ENCODE measurements at places on chromosomes 1 and 21.

DNA sequence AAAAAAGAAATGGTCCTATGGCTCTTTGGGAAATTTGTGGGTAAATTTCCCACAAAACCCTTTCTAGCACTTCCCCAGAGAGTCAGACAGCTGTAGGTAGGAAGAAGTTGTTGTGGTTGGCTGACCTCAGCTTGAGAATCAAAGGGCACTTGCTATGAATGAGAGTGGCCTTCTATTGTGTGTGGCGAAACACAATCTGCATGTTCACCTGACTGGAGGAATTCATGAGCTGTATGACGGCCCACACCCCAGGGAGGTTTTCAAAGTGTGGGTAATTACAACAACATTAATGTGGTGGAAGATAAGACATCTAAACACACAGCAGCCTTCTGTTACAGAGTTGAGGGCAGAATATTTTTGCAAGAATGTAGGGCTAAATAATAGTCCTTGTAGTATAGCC is 38.8 kb downstream of the NGF start:
- ATAC-seq: no peak

GRCh38 chr1:160164121-160164520 is 12.7 kb downstream of the ATP1A4 start:
- ATAC-seq: no peak

DNA sequence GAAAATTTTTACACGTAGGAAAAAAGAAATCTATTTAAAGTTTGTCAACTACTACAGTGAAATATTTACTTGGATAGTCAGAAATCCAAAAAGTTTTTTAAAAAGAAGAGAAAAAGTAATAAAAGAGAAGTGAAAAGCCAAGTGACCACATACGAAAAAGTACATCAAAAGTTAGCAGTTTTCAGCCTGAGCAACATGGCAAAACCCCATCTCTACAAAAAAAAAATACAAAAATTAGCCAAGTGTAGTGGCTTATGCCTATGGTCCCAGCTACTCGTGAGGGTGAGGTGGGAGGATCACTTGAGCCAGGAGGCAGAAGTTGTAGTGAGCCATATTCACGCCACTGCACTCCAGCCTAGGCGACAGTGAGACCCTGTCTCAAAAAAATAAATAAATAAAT is 5.2 kb upstream of the MR1 start:
- ATAC-seq: no peak

DNA sequence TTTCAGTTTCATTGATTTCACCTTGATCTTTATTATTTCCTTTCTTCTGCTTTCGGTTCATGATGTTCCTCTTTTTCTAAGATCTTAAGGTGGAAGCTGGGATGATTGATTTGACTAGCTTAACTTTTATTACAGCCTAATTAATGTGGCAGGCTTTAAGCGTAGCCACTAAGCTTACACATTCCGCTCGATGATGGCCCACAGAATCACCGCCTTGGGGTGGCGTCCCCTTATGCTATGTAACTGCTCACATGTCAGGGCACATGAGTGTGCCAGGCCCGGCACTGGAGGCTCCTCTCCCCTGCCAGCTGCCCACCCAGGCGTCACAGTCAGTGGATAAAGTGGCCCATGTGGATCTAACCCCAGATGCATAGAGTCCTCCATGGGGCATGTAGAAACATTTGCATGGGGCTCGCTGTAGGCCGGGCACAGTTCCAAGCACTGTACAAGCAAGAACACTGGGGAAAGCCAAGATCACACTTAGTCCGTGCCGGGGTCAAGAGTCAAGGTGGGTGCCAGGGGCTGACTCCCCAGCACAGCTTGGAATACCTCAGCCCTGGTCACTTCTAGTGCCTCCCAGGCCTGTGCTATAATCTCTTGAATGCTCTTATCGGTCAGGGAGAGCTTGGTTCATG is 41.7 kb downstream of the PKNOX1 start:
- ATAC-seq: peak; percentile 47

GRCh38 chr1:154405747-154406571 is 816 bp downstream of the IL6R start:
- peak; percentile 31 for ATAC-seq

GRCh38 chr1:62870148-62870547 is 86.2 kb downstream of the ATG4C start:
- no peak for ATAC-seq

DNA sequence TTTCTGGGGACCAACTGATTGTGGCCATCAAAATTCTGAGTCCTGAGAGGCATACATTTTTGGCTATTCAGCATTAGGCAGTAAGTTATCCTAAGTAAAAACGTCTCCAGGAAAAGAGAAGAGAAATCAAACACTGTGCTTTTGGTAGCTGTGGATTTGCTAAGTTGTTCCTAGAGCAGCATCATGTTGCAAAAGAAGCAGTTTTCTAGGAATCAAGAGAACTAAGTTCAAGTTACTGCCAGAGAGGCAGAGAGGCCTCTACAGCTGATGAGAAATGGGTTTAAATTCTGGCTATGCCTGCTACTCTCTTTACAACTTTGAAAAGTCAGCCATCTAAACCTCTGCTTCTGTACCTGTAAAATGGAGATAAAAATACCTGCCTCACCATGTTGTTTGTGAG is 22.8 kb downstream of the RD3 start:
- ATAC-seq: no peak

- no peak for ATAC-seq
Observed at GRCh38 chr1:93358293-93358692, 12.6 kb downstream of the DR1 start.

DNA sequence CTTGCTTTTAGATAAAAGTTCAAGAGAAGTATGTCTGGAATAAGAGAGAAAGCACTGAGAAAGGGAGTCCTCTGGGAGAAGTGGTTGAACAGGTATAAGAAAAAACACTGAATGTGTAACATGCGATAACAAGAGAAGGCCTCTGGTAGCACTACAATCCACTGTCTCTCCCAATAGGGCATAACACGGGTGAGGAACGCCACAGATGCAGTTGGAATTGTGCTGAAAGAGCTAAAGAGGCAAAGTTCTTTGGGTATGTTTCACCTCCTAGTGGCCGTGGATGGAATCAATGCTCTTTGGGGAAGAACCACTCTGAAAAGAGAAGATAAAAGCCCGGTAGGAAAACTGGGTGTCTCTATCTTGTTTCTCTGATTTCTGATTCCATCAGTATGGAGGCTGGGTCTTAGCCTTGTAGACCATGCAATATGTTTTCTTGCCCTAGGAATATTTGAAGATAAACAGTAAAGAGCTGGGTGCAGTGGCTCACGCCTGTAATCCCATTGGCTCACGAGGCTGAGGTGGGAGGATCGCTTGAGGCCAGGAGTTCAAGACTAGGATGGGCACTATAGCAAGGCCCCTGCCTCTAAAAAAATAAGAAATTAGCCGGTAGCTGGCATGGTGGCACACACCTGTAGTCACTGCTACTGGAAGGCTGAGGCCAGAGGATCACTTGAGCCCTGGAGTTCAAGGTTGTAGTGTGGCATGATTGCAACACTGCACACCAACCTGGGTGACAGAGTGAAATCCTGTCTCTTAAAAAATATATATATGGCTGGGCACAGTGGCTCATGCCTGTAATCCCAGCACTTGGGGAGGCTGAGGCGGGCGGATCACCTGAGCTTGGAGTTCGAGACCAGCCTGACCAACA is 40.4 kb downstream of the DAP3 start:
- no peak for ATAC-seq

DNA sequence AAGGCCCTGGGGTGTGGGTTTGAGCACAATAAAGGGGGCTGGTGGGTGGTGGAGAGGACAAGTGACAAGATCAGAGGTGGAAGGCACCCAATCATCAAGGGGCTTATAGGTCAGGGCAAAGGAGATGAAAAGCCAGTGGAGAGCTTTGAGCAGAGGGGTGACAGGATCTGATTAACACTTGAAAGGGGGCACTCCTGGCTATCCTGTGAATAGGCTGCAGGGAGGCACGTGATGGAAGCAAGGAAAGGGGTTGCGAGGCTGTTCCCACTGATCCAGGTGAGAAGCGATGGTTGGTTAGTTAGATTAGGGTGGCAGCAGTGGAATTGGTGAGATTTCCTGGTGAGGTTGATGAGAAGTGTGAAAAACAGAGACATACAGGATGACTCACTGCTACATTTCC is 80.6 kb downstream of the WLS start:
- ATAC-seq: no peak

GRCh38 chr1:204439621-204440375 is 28.2 kb upstream of the PPP1R15B start:
- no peak for ATAC-seq

DNA sequence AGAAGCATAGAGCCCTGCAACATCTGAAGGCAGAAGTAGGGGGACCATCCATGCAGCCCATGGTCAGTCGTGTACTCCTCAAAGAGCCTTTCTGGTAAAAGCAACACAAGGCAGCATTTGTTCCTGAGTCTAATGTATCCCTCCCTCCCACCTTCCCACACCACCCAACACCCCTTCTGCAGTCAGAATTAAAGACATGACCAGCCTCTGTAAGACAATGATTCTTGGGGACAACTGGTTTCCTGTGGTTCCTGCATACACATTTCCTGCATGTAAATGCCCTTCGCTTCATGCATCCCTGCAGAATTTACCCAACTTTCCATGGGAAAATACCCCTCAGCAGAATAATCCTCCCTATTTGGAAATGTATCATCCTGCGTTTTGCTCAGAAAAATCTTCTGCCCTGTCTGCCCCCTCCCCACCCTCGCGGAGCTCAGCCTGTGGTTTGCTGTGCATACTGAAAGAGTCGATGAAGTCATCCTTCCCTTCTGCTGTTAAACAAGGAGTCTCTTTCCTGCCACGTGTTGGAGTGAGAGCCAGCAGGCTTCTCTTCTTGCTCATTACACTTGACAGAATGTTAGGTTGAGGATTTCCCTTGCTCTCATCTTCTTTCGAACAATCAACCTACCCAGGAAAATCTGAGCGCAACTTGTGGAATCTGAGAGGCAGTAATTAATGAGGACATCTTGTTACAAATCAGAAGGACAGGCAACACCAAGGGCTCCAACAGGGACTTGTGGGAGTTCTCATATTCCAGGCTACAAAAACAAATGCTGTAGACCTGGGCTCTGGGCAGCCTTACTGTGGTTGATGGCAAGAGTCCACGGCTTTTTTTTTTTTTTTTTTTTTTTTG is 4.7 kb downstream of the TNN start:
- ATAC-seq: no peak

GRCh38 chr1:52641307-52641706 is 8.3 kb downstream of the SHISAL2A start:
- peak; percentile 54 for ATAC-seq

GRCh38 chr1:228101614-228101993 is 1.5 kb downstream of the C1orf35 start:
- no peak for ATAC-seq

DNA sequence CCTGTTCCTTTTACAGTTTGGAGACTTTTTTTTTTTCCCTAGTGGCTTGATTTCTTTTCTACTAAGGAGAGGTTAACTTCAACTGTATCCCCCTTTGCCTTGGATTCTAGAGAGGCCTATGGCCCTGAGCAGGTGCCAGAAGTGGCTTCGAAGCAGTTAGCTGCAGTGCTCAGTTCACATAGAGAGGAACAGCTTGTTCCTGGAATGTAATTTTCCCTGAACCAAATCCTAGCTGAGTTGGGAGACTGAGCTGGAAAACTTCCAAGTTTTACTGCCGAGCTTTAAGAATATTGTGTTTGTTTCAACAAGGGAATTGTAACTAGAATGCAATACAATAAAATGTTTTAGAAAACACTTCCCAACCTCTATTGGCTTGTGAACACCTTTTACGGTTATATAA is 17.5 kb downstream of the RD3 start:
- no peak for ATAC-seq

- no peak for ATAC-seq
Observed at GRCh38 chr1:223243441-223244050, 100.5 kb upstream of the TLR5 start.

- ATAC-seq: no peak
Observed at GRCh38 chr1:77018311-77018710, 151.0 kb downstream of the ST6GALNAC5 start.

GRCh38 chr1:162219461-162219860 is 150.0 kb downstream of the NOS1AP start:
- no peak for ATAC-seq

DNA sequence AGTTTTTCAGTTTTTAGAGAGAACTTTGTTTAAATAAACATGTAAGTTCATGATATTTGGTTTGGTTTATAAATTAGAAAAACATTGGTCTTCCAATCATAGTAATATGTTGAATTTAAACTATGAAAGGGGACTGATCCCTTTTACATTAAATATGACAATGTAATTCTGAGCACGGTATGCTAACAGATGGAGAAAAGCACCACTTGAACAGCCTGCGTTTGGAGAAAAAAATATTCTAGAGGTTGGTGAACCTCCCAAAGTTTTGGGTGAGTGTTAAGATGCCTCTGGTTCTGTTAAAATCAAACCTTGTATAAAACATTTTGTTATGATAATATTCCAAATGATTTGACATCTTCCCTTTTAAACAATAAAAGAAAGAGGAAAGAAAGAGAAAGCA is 123.9 kb downstream of the SDCCAG8 start:
- ATAC-seq: no peak

GRCh38 chr1:190320952-190321351 is 156.7 kb downstream of the BRINP3 start:
- ATAC-seq: no peak

DNA sequence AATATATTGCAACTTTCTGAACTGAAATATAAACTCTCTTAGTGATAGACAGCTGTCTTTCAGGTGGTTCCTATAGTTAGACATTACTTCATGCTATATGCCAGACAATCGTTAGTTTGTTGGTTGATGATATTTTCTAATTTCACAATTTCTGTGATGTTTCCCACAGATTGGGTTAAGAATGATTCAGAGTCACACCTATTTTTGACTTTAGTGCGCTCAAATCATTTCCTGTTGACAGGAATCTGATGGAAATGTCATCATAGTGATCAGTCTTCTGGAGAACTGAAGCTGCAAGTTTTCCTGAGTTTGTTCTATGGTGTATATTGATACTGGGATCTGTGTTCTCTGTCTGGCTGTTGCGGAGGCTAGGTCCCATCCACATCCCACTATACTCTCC is 119.7 kb downstream of the C1orf21 start:
- ATAC-seq: no peak

DNA sequence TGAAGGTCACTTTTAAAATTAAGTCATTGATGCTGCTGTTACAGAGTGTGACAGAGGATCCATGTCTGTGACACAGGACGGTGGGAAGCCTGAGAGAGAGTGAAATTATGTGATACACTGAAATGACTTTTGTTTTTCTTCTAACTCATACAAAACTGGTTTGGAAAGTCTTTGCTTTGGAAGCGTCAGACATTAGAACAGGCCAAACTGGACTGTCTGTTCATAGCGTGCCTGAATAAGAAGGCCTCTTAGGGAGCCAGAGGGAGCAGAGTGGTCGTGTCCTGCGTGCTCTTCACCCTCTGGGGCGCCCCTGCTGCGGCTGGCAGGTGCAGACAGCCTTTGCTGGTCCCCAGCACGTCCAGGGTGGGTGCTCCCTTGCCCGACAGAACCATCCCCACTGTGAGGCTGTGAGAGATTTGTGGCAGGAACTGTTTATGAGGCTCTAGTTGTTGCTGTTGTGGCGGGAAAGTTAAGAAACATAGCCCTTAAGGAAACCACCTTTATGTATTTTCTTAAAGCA is 19.7 kb upstream of the PGD start:
- ATAC-seq: no peak

- ATAC-seq: no peak
Observed at GRCh38 chr1:245166471-245166885, 11.7 kb downstream of the KIF26B start.
